Hematopoietic multipotent progenitor cell treated with erythropoietin and hydrocortisone succinate and interleukin-3 and kit ligand, for 6 days (in vitro differentiated cells): ENCODE measurements at places on chromosomes 5 and 9.

DNA sequence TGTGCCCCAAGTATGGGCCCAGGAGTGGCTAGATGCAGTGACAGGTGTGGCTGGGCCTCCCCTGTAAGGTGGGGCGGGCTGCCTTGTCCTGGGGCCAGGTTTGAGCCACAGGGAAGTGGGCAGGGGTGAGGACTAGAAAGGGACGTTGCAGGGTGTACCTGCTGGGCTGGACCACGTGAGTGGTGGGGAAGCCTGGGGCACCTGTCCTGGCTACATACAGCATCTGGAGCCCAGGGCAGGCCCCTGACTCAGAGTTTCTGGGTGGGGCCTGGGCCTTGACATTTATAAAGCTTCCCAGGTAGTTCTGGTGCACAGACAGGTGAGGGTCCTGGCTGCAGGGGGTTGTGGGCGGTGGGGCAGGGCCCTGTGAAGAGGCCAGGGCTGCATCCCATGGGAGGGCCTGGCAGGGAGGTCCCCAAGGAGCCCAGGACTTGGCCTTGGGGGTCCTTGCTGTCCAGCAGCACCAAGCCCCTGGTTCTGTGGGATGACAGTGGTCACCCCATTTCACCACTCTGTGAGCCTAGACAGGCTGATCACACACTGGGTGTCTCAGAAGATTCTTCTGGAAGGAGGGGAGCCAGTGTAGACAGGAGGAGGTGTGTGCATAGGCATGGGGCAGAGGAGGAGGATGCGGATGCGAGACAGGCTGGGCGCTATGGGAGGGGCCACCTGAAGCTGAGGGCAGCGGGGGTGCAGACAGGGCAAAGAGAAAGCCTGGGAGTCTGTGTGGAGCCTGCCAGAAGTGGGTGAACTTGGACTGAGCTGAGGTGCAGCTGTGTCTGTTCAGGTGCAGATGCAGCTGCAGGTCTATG, 94.0 kb downstream of the PHF2 start:
- peak; percentile 70 for DNase-seq

- DNase-seq: no peak
Measured at GRCh38 chr5:142390334-142390733, 65.5 kb upstream of the SPRY4 start.

DNA sequence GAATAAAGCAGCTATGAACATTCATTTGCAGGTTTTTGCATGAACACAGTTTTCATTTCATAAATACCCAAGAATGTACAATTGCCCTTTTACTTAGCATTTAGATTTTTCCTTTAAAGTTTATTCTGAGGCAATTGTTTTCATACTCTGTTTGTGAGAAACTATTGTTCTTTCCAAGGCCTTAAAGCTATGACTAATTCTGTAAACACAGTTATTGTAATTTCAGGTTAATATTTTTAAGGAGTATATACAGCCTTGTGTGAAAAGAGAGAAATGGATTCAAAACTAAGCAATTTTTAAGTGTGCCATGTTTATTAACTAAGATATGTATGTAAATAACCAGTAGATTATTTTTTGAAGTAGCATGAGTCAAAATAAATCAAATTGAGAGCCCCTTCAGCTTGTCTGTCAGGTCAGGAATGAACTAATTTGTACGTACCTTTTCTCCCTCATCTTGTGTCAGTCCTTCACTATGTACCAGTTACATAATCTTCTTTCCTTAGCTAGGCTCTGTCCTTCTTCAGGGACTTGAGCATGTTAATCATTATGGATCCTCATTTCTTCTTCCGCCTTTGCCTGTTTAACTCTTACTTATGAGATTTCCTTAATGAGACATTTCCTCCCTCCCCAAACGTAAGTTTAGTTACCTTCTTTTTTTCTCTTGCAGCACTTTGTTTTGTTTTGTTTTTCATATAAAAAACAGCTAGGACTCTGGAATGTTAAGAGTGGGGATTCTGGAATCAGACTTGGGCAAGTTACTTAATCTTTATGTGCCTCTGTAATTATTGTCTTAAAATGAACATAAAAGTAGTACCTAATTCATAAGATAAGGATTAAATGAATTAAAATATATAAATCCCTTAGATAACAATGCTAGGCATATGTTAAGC, 63.6 kb downstream of the NIPBL start:
- DNase-seq: no peak

DNA sequence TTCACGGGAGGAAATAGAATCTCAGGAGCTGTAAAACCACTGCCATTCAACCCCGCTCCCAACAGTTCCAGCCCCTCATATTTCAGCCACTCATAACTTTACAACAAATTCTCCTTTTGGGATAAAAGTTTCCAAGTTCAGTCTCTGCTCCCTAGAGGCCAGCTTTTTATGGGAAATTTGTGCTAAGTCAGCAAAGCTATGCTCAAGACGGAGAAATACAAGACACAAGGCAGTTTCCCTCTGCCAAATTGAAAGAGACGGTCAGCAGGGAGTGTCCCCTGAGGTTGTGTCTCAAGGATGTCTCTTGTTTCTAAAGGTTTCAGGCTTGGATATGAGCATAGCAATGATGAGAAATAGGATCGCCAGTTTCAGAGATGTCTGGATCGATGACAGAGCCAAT, 608.6 kb downstream of the CCDC171 start:
- DNase-seq: no peak

GRCh38 chr5:76576996-76577395, 46.2 kb downstream of the F2RL2 start:
- DNase-seq: no peak

DNA sequence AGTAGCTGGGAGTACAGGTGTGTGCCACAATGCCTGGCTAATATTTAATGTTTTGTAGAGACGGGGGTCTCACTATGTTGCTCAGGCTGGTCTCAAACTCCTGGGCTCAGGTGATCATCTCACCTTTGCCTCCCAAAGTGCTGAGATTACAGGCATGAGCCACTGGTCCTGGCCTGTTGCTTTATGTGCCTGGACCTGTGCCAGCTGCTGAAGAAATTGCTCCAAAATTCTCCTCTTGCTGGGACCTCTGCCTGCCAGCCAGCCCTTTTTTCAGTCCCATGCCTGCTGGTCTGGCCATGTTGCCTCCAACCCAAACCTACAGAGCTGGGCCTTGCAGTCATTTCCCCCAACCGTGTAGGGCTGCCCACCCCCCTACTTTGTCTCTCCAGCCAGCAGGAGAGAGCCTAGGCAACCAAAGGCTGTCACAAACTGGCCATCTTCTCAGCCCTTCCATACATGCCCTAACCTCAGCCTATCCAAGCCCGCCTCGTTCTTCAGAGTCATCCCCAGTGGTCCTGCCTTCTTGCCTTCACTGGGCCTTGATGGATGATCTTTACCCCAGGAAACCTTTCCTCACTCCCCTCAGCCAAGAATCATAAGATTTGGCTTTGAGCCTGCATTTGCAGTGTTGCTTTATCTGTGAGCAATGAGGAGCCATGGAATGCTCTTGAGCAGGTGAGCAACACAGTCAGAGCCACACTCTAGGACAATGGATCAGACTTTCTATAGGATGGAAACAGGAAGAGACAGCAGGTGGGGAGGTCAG, 27.4 kb upstream of the SYNPO start:
- no peak for DNase-seq

- no peak for DNase-seq
Measured at GRCh38 chr9:134626571-134627416, 14.8 kb upstream of the COL5A1 start.

- peak; percentile 30 for DNase-seq
Measured at GRCh38 chr5:53481159-53481886, 894 bp downstream of the FST start.

GRCh38 chr5:172630482-172630881, 10.6 kb upstream of the NEURL1B start:
- DNase-seq: no peak

DNA sequence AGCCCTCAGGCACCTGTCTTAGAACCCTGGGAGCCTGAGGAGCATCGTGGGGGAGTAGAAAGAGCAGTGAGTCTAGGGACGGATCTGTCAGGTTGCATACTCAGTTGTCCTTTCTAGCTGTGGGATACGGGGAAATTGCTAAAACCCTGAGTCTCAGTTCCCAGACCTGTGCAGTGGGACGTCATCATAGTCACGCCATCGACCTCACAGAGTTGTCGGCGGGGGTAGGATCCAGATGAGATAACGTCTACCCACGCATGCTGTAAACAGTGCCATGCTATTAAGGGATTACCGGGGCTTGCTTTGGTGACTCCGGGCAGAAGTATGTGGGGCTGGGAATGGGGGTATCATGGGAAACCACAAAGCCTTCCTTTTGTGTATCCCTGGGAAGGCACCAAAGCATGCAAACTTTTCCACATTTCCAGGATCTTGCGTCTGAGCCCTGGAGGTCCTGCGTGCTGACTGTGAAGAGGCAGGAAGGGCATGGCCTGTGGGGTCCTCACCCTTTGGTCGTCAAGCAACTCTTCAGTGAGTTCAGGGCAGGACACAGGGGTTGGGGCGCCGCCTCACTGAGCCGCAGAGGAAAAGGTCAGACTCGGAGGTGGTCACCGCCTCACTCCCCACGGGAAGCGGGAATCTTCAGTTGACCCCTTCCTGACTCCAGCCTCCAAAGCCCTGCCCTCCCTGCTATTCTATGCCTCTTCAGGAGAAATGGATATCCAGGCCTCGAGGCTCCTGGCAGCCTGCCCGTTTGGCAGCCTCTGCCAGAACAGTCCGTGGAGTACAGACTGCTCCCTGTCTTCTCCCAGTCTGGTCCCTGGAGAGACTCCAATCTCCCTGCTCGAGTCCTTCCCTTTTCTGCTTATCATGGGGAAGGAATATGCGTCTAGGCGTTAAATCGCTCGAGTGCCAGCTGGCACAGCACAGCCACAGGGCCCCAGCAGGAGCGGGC, 186.8 kb upstream of the KLF9 start:
- DNase-seq: peak; percentile 21

DNA sequence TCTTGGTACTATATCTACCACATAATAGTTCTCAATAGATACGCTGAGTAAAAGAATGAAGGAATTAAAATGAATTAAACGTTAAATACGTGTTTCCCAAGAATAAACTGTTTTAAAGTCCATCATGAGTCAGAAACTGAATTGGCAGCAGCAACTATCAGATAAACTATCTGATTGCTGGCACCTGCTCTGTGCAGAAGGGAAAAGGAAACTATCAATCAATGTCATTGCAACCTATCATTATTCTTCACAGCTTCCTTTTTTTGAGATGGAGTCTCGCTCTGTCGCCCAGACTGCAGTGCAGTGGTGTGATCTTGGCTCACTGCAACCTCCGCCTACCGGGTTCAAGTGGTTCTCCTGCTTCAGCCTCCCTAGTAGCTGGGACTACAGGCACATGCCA, 8.8 kb upstream of the WDR36 start:
- DNase-seq: peak; percentile 63

DNA sequence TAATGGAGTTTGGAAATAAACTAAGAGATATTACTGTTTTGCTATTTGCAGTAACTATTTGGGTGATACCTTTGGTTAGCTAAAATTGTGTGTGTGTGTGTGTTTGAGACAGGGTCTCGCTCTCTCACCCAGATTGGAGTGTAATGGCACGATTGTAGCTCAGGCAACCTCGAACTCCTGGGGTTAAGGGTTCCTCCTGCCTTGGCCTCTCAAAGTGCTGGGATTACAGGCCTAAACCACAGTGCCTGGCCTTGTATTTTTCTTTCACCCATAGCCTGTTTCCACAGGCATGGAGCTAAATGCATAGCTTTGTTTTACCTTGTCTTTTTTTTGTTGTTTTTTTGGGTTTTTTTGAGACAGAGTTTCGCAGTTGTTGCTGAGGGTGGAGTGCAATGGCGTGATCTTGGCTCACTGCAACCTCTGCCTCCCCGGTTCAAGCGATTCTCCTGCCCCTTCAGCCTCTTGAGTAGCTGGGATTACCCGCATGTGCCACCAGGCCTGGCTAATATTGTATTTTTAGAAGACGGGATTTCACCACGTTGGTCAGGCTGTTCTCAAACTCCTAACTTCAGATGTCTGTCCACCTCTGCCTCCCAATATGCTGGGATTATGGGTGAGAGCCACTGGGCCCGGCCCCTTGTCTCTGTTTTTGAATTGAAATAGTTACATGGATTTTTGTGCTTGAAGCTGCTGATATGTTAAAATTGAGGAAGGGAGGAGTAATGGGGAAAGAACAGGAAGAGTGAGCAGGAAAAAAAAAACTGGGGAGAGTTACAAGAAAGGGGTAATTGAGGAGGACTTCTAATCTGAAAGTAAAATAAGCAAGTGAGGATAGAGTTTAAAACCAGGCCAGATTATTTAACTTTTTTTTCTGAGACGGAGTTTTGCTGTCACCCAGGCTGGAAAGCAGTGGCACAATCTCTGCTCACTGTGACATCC, 5.7 kb downstream of the GPBP1 start:
- no peak for DNase-seq

DNA sequence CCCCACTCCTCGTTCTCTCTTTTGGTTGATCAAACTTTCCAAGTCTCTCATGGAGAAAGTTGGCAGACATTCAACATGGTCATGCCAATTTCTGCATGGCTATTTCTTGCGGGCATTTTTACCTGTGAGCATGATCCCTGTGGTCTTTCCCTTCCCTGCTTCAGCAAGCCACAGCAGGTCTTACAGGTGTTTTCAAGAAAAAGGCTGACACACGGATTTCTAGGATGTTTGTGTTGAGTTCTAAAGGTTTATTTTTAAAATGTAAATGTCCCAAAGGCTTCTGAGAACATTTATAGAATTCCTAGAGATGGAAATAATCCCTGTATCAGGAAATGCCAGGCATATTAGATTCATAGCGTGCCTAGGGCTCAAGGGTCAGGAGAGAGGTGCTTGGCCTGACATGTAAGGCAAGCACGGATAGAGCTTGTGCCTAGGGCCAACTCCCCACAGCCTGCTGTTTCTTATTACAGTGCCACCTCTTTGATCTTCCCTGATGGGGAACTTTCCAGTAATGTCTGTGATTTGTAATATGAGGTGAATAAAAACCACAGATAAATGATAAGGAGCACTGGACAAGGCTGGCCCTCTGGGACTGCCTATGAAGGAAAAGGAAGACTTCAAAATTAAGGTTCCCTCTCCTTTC, 79.8 kb downstream of the MUSK start:
- DNase-seq: no peak

DNA sequence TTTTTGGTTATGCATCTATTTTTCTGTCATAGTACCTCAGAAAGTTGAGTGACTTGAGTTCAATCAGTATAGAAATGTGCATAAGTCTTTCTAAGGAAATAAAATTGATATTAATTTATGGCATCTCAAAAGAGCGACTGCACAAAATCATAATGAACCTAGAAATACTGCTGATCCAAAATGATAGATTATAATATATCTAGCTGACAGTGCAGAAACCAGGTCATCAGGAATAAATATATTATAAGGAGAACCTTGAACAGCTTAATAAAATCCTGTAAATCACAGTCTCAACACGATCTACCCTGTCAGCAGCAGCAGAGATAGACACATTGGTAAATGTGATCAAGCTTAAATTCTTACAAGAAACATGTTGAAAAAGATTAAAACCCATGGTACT, 1106.6 kb upstream of the CDH18 start:
- DNase-seq: no peak

DNA sequence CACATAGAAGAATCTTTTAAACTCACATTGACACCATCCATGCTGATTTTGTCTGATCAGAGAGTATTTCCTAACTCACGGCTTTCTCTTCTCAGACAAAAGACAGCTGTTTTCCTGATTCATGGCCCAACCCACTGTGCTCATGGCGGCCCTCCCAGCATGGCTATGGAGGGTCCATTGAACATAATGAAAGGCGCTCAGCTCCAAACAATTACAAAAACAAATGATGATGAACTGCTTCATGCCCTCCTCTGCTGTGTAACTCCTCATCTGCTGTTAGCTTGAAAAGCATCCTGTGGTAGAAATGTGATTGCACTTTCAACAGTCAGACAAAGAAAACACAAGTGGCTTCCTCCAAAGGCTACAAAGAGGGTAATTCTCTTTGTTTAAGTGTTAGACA, 673.8 kb downstream of the PRELID2 start:
- no peak for DNase-seq
